Fibroblast of pulmonary artery (primary cell): ENCODE measurements at places on chromosomes 3 and 15.

DNA sequence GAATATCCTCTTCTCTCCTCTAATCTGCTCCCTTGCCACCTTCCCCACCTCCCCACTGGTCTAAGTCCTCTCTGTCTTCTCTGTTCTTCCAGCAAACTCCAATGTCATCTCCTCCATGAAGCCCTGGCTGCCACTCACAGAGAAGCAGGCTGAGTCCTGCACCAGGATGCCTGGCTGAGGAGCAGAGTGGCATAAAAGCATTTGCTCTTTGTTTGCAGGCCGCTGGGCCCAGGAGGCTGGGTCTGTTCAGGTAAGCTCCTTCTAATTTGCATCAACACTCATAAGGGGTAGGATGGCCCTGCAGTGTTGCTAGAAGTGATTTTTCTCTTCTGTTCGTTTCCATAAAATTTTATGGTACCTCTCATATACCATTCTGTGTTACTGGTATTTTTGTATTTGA lies 43.2 kb upstream of the KLHL25 start:
- no peak for DNase-seq

GRCh38 chr3:35640190-35641165 lies 1.2 kb downstream of the ARPP21 start:
- DNase-seq = no peak

GRCh38 chr3:128496602-128497304 lies 3.8 kb upstream of the GATA2 start:
- no peak for DNase-seq

DNA sequence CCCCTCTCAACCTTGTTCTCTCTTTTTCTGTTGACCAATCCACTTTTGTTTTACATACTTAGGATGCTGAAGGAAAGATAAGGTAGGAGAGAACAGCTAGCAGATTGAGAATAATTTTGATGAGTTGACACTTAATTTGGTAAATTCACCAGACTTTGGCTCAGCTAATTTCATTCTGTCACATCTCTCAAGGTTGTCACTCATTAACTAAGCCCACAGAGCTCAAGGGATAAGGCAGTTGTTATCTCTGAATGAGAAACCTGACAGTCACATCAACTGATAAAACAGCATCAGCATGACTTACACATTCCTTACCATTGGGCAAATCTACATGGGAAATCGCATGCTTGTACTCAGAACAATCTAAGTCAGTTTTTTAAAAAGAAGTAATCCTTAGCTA lies 591.4 kb downstream of the NLGN1 start:
- DNase-seq = no peak

DNA sequence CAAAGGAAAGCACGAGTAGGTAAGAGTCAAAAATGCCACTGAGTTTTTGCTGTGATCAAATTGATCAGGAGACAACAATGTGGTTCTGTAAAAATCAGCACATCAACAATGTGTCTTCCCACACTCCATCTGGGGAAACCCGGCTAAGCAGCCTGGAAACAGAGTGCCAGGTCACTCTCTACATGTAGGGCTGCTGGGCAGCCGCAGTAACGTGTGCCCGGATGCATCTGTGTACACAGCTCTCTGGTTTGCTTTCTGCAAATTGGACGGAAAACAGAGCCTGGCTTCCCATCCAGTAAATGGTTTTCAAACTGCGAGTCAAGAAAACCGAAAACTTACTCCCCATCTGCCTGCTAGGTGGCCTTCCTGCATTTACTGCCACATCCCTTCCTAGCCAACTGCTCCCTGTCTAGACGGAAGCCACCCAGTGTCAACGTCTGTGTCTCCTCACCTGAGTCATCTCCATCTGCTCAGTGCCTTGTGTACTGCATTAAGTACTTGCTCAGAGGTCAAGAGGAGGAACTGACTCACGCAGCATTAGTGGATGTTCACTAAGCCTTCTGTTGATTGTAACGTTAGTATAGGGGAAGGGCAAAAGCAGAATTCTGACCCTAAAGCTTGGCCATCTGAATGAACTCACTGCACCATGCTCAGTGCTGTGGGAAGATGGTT lies 124.1 kb downstream of the TJP1 start:
- peak; percentile 62 for DNase-seq

DNA sequence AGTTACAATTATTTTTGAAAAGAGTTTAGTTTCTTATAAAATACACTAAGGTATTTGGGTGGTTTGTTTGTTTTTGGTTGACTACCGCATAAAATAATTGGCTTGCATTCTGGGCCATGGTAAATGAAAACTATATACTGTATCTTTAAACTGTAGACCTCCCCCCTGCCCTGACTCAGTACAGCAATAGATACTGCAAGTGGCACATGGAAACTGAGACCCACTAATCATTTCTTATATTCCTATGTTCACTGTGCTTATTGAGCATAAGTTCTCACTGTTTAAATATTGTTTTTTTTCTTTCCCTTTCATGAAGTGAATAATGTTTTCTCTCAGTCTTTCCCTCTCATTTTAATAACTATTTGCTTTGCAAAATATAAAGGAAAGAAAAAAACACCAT lies 45.8 kb downstream of the RASA2 start:
- no peak for DNase-seq

GRCh38 chr3:27216955-27217552 lies 152.1 kb downstream of the NEK10 start:
- DNase-seq = peak; percentile 40

GRCh38 chr3:30581067-30581585 lies 25.3 kb upstream of the TGFBR2 start:
- DNase-seq = no peak

- DNase-seq = no peak
These were observed 248.7 kb upstream of the IL12A start for GRCh38 chr3:159739969-159740368.
